ENCODE measurements at places on chromosomes 3 and 15. TPM values are rescaled to one million over a fixed set of nuclear protein-coding genes. Genes with fewer than 3 reads are reported as not detected.

The FBN1 gene
- 7.0 TPM for polyA plus RNA-seq

The EDC3 gene
- 11.9 TPM for polyA plus RNA-seq

The ICE2 gene
- 16.4 TPM for polyA plus RNA-seq

The FGF12 gene
- polyA plus RNA-seq = 406 TPM

DNA sequence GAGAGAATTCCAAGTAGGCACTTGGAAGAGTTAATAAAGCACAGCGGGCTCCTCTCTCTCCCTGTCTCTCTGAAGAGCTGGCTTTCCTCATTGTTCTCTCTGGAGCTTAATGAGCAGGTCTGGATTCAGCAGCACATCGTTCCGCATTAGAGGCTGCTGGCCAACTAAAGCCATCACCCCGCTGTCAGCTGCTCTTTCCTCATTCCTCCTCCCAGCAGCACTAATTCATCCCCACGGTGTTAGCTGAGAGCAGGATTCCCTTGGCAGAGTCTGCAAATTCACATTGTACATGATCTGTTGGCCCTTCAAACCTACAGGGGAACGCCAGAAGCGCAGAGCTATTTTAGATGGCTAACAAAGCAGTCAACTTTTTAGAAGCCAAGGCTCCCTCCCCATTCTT is 44.2 kb downstream of the SGO1 start:
- DNase-seq = peak; percentile 79

DNA sequence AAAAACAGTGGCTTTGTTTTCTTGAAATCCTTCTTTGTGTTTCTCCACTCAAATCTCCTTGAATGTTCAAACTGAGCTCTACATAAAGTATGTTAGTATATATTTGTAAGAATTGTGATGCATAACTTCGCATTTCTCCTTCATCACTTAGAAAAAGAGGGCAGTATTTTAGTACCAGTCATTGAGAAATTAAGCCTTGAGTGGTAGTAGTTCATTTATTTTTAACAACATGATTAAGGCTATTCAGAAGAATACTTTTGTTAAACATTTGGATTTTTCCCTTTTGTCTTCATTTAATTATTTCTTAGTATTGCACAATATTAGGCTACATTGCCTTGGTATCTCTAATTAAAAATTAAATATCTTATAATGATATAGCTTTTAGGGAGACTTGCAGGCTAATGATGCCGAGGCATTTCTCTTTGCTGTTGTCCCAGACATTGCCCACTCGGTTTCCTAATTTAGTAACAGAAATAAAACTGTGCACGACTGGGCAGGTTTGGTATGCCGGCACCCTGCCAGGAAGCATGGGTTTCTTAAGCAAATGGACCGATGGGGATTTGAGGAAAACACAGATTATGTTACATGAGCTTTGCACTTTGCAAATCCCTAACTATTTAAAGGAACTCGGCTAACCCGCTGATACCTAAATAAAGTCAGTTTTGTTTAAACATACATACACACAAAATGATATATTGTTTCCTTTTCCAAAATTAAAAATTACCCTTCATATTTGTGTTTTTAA is 54.7 kb downstream of the LRRC28 start:
- peak; percentile 50 for DNase-seq

DNA sequence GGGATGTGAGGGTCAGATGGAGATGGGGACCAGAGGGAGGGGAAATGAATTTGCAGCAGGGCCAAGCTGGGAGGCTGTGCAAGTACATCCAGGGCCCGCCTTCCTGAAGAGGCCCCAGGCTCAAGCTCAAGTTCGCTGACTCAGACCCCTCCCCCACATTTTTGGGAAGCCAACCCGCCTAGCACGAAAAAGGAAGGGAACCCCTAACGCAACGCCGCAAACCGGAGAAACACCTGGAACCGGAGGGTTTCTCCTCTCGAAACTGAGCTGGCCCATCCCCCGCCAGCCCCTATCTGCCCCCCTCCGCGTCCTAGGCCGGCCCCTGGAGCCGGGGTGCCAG is 624 bp downstream of the AP3B2 start:
- no peak for DNase-seq

The SLC22A14 gene
- polyA plus RNA-seq = 0.06 TPM

DNA sequence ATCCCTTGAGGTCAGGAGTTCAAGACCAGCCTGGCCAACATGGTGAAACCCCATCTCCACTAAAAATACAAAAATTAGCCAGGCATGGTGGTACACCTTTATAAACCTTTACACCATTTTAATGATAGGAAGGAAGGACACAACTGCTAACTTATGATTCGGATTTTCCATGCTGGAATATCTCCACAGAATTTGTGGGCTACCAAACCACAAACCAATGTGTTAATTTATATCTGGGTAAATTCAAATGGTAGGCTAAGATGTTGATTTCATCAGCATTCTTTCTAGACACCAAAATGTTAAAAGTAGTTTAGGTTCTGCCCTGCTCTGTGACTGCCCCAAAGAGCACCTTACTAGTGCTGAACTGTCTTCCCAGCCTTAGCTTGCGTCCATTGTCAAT is 72.8 kb downstream of the POLQ start:
- DNase-seq = no peak

The LSG1 gene
- 11.3 TPM for polyA plus RNA-seq

DNA sequence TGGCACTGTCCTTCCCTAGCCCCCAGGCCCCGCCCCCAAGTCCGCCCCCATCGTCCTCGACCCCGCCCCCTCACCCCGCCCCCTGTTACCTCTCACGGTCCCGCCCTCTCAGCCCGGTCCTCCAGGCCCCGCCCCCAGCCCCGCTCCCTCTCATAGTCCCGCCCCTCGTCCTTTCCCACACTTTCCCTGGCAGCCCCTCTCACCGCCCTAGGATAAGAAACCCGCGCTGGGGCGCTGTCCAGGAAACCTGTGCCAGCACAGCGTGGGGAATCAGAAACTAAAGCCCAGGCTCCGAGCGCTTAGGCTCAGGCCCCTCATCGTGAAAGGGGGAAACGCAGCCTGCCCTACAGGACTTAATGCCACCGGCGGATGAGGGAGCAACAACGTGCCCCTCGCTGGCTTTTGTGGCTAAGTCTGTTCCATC is 20.9 kb downstream of the TRPM1 start:
- peak; percentile 69 for DNase-seq

GRCh38 chr15:20353966-20354883 is 187.4 kb downstream of the GOLGA6L6 start:
- no peak for DNase-seq

DNA sequence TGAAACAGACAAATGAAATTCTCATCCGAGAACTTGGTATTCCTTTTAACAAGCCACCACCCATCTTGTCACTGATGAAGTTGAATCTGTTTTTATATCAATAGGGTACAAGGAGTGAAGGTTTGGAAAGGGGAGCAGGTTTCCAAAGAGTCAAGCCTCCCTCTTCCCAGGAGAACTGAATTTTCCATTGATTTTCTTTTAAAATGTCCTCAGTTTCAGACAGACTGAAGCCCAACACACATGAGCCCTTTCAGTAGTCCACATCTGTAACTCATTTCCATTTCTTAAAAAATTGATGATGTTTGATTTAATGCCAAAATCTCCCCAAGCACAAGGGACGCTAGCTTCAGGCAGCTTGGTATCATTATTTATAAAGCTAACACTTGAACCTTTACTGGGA is 187.7 kb downstream of the FOXB1 start:
- no peak for DNase-seq

The CD200R1 gene
- 0.07 TPM for polyA plus RNA-seq

The RETNLB gene
- not detected for polyA plus RNA-seq

- DNase-seq = no peak
Observed at GRCh38 chr15:40283615-40284300, 894 bp upstream of the ANKRD63 start.

DNA sequence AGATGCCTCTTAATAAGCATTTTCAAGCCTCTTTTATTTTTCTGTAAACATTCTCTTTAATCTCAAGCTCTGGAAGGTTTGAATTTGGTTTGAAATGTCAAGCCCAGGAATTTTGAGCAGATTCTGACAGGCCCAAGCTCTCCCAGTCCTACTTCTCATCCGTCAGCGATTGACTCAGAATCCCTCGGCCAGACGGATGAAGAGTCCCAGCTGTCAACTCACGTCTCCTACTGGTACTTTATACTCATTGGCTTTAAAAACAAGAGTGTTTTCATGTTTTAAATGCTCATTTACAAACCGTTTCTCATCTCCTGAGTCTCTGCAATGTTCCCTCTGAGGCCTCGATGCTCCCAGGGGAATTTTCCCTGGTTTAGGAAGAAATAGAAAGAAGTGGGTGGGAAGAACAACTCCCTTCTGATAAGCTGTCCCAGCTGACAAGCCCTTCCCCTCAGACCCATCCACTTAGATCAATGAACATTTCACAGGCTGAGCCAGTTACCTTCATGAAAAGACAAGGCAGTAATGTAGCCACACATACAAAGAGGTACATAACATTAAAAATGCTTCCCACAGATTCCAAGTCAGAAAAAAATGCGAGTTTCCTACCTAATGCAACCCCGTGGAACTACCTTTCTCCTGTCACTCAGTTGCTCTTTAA is 478.2 kb upstream of the DPH6 start:
- DNase-seq = peak; percentile 4

DNA sequence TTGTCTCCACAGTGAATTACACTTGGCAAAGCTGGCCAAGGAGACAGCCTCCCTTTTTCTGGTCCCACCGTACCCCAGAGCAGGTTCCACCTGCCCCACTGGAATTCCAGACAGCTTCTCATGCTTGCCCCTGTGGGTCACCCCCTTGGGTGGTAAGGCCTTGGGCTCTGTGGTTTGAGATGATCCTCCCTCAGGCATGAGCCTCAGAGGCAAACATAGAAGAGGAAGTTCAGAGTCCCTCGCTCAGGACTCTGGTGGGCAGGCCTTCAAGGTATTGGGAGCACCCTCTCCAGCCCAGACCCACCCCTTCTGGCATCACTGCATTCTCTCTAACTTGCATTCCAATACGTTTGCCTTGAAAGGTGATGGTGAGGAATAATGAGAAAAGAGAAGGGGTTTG is 17.6 kb upstream of the UBA7 start:
- no peak for DNase-seq

- DNase-seq = no peak
Observed at GRCh38 chr3:113498221-113499005, 16.5 kb downstream of the SPICE1 start.

DNA sequence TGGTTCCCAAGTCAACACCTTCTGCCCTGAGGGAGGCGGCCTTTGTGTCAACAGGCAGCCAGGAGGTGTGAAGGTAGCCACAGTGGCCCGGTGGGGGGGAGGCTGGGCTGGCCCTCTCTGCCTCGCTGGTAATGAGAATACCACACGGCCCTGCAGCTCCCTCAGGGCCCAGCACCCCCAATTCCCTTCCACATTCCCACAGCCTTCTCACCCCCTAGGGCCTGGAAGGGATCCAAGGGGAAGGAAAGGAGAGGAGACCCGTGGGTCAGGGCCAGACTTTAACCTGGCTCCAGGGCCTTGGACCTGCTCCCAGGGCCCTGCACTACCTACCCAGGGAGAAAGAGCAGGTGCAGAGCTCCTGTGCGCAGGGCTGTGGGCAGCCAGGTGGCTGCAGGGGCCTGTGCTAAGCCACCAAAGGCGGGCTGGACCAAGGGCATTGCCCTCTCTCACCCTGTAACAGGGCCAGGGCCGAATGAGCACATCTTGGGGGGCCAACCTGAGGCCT is 8.7 kb upstream of the MESP2 start:
- no peak for DNase-seq

The DISP2 gene
- 0.16 TPM for polyA plus RNA-seq

- DNase-seq = no peak
Observed at GRCh38 chr15:58994906-58995453, 7.5 kb downstream of the RNF111 start.

The KCTD6 gene
- 12.7 TPM for polyA plus RNA-seq

DNA sequence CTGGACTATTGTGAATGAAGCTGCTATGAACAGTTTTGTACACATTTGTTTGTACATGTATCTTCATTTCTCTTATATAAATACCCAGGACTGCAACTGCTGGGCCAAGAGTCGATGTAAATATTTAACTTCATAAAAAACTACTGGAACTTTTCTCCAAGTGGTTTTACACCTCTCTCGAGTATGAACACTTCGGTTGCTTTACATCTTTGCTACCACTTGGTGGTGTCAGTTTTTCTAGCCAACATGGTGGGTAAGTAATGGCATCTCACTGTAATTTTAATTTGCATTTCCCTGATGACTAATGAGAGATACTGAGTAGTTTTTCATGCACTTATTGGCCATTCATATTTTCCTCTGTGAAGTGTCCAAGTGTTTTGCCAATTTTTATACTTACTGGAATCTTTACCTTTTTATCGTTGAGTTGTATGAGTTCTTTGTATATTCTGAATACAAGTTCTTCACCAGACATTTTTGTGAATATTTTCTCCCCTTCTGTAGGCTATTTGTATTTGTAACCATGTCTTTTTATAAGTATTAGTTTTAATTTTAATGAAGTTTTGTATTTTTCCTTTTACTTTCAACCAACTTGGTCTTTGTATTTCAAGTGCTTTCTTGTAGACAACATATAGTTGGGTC is 44.4 kb downstream of the PCOLCE2 start:
- DNase-seq = no peak

Data from heart right ventricle (tissue), 16 donors.